A673 (cell line): ENCODE measurements at places on chromosomes 16 and 17. TPM values are rescaled to one million over a fixed set of nuclear protein-coding genes. Genes with fewer than 3 reads are reported as not detected.

DNA sequence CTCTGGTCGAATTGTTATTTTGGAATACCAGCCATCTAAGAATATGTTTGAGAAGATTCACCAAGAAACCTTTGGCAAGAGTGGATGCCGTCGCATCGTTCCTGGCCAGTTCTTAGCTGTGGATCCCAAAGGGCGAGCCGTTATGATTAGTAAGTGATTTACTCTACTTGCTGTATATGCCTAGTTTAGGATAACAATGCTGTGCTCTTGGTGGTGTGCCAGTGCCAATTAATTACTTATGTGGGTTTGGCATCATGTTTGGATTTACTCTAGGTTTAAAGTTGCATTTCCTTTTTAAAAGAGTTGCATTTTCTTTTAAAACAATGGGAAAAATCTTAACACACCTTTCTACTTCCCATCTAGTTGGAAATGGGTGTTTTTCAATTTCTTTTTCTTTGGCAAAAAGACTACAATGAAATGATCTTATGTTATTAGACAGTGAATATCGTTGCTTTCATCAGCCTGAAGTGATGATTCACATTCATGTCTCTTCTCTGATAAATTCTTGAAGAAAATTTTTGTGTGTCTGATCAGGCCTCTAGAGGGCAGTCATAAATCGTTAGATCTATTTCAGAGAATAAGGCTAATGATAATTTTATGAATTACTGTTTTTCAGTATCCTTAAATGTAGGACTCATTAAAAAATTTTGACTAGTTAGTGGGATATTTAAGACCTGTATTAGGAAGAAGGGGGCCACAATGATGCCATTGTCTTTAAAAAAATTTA is 5.6 kb downstream of the SF3B3 start:
- H3K4me1 ChIP-seq, result peaks cover 31% of the 10 kb centered on the region
- peaks cover 87% of the 10 kb centered on the region for H3K36me3 ChIP-seq
- H3K27me3 ChIP-seq, result no peaks in the 10 kb centered on the region
- peak overlapping the region; percentile 8 for H3K27ac ChIP-seq

- no peak for DNase-seq
- no peak overlapping the region for H3K27ac ChIP-seq
- peaks cover 25% of the 10 kb centered on the region for H3K36me3 ChIP-seq
- no peaks in the 10 kb centered on the region for H3K27me3 ChIP-seq
- H3K4me3 ChIP-seq, result no peak overlapping the region
Observed at GRCh38 chr17:82047914-82048570, 3.6 kb downstream of the RFNG start.

GRCh38 chr16:87491522-87492290 is 1.1 kb downstream of the ZCCHC14 start:
- H3K4me3 ChIP-seq, result peak overlapping the region; percentile 54
- peak; percentile 53 for DNase-seq
- H3K27me3 ChIP-seq, result no peaks in the 10 kb centered on the region
- no peak overlapping the region for H3K27ac ChIP-seq
- H3K36me3 ChIP-seq, result no peaks in the 10 kb centered on the region
- peaks cover 14% of the 10 kb centered on the region for H3K4me1 ChIP-seq

DNA sequence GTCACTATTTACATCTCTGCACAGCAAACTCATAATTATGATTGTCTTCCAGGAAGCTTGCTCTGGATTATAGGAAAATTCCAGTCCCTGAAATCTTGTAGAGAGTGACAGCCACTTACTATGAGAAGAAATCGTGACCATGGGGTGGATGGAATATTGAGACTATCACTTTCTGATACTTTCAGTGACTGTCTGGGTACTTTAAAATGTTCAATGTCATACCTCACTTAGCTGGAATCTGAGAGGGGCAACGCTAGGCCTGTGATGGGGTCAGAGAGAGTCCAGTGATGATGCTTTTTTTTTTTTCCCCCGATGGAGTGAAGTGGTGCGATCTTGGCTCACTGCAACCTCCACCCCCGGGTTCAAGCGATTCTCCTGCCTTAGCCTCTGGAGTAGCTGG is 32.2 kb upstream of the RGS9 start:
- no peak for DNase-seq
- peaks cover 15% of the 10 kb centered on the region for H3K4me1 ChIP-seq
- no peak overlapping the region for H3K27ac ChIP-seq
- no peaks in the 10 kb centered on the region for H3K27me3 ChIP-seq

GRCh38 chr17:2883544-2884213 is 87.4 kb downstream of the RAP1GAP2 start:
- no peak overlapping the region for H3K27ac ChIP-seq
- H3K4me3 ChIP-seq, result no peak overlapping the region
- no peaks in the 10 kb centered on the region for H3K36me3 ChIP-seq
- H3K4me1 ChIP-seq, result no peaks in the 10 kb centered on the region

DNA sequence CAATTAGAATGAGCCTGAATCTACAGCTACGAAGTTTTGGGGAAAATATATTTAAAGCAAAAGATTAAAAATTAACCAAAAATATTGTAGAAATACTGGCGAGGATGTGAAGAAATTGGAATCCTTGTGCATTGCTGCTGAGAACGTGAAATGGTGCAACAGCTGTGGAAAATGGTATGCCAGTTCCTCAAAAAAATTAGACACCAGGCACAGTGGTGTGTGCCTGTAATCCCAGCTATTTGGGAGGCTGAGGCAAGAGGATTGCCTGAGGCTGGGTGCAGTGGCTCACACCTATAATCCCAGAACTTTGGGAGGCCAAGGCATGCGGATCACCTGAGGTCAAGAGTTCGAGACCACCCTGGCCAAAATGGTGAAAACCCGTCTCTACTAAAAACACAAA is 119.9 kb upstream of the TMEM97 start:
- H3K4me3 ChIP-seq, result no peak overlapping the region
- H3K4me1 ChIP-seq, result no peaks in the 10 kb centered on the region
- H3K27ac ChIP-seq, result no peak overlapping the region
- H3K36me3 ChIP-seq, result peaks cover 3% of the 10 kb centered on the region

DNA sequence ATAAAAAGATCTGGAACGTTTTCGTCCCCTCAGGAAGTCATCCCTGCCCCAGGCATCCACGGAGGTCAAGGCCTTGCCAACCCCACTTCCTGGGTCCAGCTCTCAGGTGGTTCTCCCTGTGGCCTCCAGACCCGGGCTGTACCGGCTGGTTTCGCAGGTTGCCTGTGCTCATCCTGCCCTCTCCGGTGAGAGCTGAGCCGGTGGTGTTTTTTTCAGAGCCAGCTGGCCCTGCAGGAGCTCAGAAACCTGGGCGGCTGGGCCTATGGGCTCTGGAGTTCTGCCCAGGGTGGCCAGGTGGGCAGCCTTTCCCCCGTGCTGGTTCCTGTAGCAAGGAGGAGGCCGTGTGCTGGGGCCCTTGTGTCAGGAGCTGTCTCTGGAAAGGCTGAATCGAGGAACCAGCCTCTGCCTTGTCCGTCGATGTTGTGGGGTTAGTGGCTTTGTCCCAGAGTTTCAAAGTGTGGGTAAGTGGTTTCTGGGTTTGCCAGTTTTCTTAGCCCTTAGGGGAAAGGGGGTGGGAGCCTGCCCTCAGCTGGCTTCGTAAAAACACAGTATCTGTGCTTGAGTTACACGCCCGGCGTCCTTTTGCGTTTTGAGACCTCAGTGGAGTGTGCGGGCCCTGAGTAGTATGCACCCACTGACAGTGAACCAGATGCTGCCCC is 23.6 kb downstream of the C16orf90 start:
- no peak overlapping the region for H3K27ac ChIP-seq
- no peaks in the 10 kb centered on the region for H3K4me1 ChIP-seq
- DNase-seq, result no peak
- no peaks in the 10 kb centered on the region for H3K36me3 ChIP-seq

DNA sequence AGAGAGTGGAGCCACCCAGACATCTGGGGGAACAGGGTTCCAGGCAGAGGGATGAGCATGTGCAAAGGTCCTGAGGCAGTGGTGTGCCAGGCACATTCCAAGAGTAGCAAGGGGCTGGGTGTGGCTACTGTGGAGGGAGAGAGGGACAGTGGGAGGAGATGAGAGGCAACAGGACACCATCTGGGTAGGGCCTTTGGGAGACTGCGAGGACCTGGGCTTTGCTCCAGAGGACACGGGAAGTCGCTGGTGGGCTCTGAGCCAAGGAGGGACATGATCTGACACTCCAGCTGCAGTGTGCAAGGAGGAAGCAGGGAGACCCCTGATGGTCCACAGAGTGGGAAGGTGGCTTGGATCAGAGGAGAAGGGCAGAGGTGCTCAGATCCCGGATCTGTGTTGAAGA is 56.7 kb upstream of the MED9 start:
- no peaks in the 10 kb centered on the region for H3K27me3 ChIP-seq
- no peaks in the 10 kb centered on the region for H3K36me3 ChIP-seq
- H3K27ac ChIP-seq, result no peak overlapping the region
- DNase-seq, result no peak

GRCh38 chr16:78584991-78585390 is 485.5 kb downstream of the WWOX start:
- no peak for DNase-seq
- H3K4me3 ChIP-seq, result no peak overlapping the region
- no peaks in the 10 kb centered on the region for H3K27me3 ChIP-seq
- no peaks in the 10 kb centered on the region for H3K4me1 ChIP-seq

GRCh38 chr16:84119368-84119767 is 2.6 kb upstream of the MBTPS1 start:
- peaks cover 7% of the 10 kb centered on the region for H3K4me1 ChIP-seq
- no peak for DNase-seq
- H3K4me3 ChIP-seq, result no peak overlapping the region
- no peak overlapping the region for H3K27ac ChIP-seq
- peaks cover 20% of the 10 kb centered on the region for H3K36me3 ChIP-seq

- H3K36me3 ChIP-seq, result no peaks in the 10 kb centered on the region
- no peak overlapping the region for H3K4me3 ChIP-seq
- no peak overlapping the region for H3K27ac ChIP-seq
- H3K4me1 ChIP-seq, result peaks cover 7% of the 10 kb centered on the region
- H3K27me3 ChIP-seq, result no peaks in the 10 kb centered on the region
Observed at GRCh38 chr17:10127819-10128425, 70.5 kb downstream of the GAS7 start.

GRCh38 chr17:40598619-40599467 is 33.6 kb upstream of the CCR7 start:
- no peaks in the 10 kb centered on the region for H3K36me3 ChIP-seq
- no peak overlapping the region for H3K4me3 ChIP-seq
- no peaks in the 10 kb centered on the region for H3K27me3 ChIP-seq
- H3K27ac ChIP-seq, result no peak overlapping the region
- no peaks in the 10 kb centered on the region for H3K4me1 ChIP-seq

DNA sequence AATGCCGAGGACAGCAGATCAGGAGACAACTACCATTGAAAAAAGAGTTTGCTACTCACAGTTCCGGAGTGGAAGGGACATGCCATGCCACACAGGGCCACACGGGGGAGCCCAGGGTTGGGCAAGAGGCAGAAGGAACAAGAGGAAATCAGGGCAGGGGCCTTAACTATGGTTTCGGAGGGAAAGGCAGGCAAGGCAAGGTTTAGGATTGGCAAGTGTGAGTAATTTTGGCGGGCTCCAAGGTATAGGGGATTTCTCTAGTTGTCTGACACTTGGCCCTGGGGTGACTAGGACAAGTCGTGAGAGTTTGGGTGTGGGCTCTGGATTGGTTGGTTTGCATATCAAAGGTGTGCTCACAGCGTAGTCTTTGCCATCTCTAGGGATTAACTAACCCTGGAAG is 27.0 kb upstream of the NTN1 start:
- DNase-seq, result peak; percentile 84
- H3K27me3 ChIP-seq, result no peaks in the 10 kb centered on the region
- no peaks in the 10 kb centered on the region for H3K36me3 ChIP-seq
- H3K27ac ChIP-seq, result no peak overlapping the region

- H3K27me3 ChIP-seq, result no peaks in the 10 kb centered on the region
- peaks cover 60% of the 10 kb centered on the region for H3K36me3 ChIP-seq
- no peak overlapping the region for H3K4me3 ChIP-seq
- DNase-seq, result no peak
- H3K4me1 ChIP-seq, result no peaks in the 10 kb centered on the region
Observed at GRCh38 chr17:61981323-61981722, 53.5 kb upstream of the INTS2 start.

DNA sequence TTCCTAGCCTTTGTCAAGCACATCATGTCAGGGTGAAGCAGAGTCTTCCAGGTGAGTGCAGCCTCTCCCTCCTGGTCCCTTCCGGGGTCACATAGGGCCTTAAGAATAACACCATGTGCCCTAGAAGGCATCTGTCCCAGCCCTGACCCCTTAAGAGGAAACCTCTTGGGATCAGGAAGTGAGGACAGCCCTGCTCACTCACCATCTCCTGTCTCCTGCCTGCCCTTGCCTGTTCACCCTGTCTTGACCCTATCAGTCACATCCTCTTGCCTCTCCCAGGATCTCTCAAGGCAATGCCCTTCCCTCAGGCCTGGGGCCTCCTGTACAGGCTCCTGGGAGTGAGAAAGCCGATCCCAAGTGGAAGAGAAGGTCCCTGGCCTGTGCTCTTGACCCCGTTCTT is 13.9 kb downstream of the MYL4 start:
- no peak for DNase-seq
- no peaks in the 10 kb centered on the region for H3K27me3 ChIP-seq
- no peak overlapping the region for H3K27ac ChIP-seq
- no peak overlapping the region for H3K4me3 ChIP-seq

DNA sequence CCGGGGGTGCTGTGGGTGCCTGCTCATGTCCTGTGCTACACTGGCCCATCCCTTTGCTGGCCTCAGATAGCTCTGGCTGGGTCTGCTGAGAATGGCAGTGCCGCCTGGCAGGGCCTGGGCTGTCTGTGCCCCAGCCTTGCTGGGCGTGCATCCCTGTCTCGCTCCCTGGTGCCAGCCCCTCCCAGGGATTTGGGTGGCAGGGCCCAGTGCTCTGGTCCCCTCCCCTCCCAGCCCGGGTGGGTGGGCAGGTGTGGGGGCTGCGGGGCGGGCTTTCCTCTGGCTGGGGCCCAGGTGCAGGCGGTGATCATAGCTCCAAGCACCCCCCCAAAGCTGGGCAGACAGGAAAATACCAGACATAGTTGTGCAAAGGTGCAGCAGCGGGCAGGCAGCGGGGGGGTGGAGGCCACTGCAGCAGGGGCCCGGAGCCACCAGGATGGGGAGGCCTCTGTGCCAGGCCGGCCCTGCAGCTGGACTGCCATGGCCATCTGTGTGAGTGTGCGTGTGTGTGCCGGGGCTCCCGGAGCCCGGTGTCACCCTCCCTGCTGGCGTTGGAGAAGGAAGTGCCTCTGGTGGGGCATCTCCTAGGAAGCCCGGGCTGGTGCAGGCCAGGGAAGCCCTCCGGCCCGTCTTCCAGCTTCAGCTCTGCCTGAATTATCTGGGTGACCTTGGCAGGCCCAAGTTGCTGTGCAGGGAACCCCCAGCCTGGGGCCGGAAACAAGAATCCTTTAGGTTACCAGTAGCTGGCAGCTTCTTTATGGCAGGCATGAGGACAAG is 7.4 kb downstream of the GLIS2 start:
- H3K4me3 ChIP-seq, result no peak overlapping the region
- peak overlapping the region; percentile 59 for H3K27ac ChIP-seq
- H3K4me1 ChIP-seq, result peaks cover 25% of the 10 kb centered on the region

The SDK2 gene
- total RNA-seq, result 0.63 and 0.67 TPM in 2 replicates

The TBC1D3C gene
- not detected in 2 replicates for total RNA-seq

The ZNF750 gene
- total RNA-seq, result not detected in 2 replicates

The PIRT gene
- not detected in 2 replicates for total RNA-seq

The PABPN1L gene
- total RNA-seq, result not detected in 2 replicates

The TGFB1I1 gene
- 3.3 and 3.8 TPM in 2 replicates for total RNA-seq

The PTGES3L gene
- total RNA-seq, result 0.64 and 1.1 TPM in 2 replicates

The OXLD1 gene
- 36.1 and 44.6 TPM in 2 replicates for total RNA-seq
